A549 treated with Hydrocortisone at 1 μM for 4 hours (cell line): ENCODE measurements at places on chromosomes 7 and 10. TPM values are rescaled to one million over a fixed set of nuclear protein-coding genes. Genes with fewer than 3 reads are reported as not detected.

The NKX1-2 gene
- 0.03 TPM in 4 of 5 replicates, not detected in the other for total RNA-seq

The CDC14C gene
- total RNA-seq: not detected in 5 replicates

The MGAM2 gene
- total RNA-seq: 0.01 TPM in 2 of 5 replicates, not detected in the others

The POMZP3 gene
- 22.8 to 25.9 TPM (median 24.8 TPM) in 5 replicates for total RNA-seq

The CRHR2 gene
- 0.02 to 0.06 TPM (median 0.05 TPM) in 3 of 5 replicates, not detected in the others for total RNA-seq

The RARRES2 gene
- not detected in 5 replicates for total RNA-seq

The CALML3 gene
- total RNA-seq: not detected in 5 replicates

The ZNF488 gene
- 10.9 to 15.0 TPM (median 13.2 TPM) in 5 replicates for total RNA-seq

The WNT8B gene
- total RNA-seq: not detected in 5 replicates

The SPDYE16 gene
- total RNA-seq: not detected in 5 replicates

The UTF1 gene
- total RNA-seq: 0.10 TPM in 1 of 5 replicates, not detected in the others

The PTPRN2 gene
- 0.77 to 1.1 TPM (median 0.97 TPM) in 5 replicates for total RNA-seq

The TAS2R40 gene
- not detected in 5 replicates for total RNA-seq

The MRC1 gene
- 0.02 to 0.03 TPM (median 0.03 TPM) in 4 of 5 replicates, not detected in the other for total RNA-seq

The MBLAC1 gene
- total RNA-seq: 2.1 to 3.3 TPM (median 3.1 TPM) in 5 replicates

The BCL7B gene
- total RNA-seq: 59.8 to 73.6 TPM (median 68.5 TPM) in 5 replicates

The ZNF273 gene
- total RNA-seq: 1.9 to 2.8 TPM (median 2.4 TPM) in 5 replicates

The GDF2 gene
- not detected in 5 replicates for total RNA-seq

The PDE1C gene
- total RNA-seq: 2.5 to 3.8 TPM (median 3.0 TPM) in 5 replicates

The SH2D4B gene
- 0.03 TPM in 2 of 5 replicates, not detected in the others for total RNA-seq

The KNDC1 gene
- total RNA-seq: 0.91 to 2.6 TPM (median 1.4 TPM) in 5 replicates

The AGAP5 gene
- 2.0 to 3.8 TPM (median 2.4 TPM) in 5 replicates for total RNA-seq

The ABCB8 gene
- total RNA-seq: 40.2 to 49.4 TPM (median 46.1 TPM) in 5 replicates

The LOXL4 gene
- total RNA-seq: 1.1 to 1.5 TPM (median 1.5 TPM) in 5 replicates

The OR6V1 gene
- not detected in 5 replicates for total RNA-seq

The CC2D2B gene
- 0.21 to 0.28 TPM in 2 of 5 replicates, not detected in the others for total RNA-seq

The LIPK gene
- total RNA-seq: not detected in 5 replicates
